ENCODE measurements at places on chromosomes 1 and 21.

DNA sequence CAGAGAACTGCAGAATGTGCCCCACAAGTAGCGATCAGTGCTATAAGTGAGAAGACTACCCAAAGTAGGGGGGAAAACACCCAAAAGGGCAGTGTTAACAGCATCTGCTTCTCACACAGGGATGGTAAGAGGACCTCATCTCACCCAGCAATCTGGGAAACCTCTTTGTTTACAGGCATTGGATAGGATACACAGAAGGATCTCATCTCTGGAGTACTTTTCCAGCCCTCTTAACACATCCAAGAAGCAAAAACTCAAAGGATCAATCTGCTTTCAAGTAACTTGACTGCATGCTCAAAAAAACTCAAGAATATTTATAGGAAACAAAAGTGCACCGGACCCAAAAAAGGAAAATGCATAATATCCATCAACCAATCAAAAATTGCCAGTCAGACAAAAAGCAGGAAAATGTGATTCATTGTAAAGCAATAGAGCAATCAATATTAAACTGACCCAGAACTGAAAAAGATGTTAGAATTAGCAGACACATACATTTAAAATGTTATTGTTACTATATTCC is 311.0 kb upstream of the CXADR start:
- no peaks in the 10 kb centered on the region for H3K36me3 ChIP-seq
- DNase-seq = no peak
- peaks cover 4% of the 10 kb centered on the region for H3K4me1 ChIP-seq
- no peak overlapping the region for H3K4me3 ChIP-seq
- H3K27ac ChIP-seq = no peak overlapping the region

DNA sequence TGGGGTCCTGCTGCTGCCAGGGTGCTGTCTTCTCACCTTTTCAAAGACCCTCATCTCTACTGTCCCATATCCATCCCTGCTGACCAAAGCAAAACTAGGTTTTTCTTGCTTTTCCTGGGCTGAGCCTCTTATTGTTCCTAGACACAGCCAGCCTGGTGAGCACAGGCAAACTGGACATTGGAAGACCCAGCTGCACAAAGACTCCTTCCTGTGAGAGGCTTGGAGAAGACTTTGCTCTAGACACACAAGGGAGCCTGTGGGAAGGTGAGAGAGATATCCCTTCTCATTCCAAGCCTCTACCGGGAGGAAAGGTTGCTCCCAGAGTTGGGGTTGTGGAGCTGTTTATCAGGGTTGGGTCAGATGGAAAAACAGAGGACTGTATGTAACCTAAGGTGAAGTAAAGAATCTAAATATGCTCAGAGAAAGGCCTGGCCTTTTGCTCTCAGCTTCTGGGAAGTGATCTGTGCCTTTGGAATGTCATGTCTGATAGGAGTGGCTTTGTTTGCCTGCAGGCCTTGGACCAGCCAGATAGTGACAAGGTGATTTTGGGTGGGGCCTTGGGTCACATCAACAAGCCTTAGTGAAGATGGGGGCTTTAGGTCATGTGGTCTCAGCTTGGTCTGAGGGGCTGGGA is 87.6 kb upstream of the RUNX1 start:
- DNase-seq = no peak
- H3K4me3 ChIP-seq = no peak overlapping the region
- H3K36me3 ChIP-seq = no peaks in the 10 kb centered on the region
- no peak overlapping the region for H3K27ac ChIP-seq

DNA sequence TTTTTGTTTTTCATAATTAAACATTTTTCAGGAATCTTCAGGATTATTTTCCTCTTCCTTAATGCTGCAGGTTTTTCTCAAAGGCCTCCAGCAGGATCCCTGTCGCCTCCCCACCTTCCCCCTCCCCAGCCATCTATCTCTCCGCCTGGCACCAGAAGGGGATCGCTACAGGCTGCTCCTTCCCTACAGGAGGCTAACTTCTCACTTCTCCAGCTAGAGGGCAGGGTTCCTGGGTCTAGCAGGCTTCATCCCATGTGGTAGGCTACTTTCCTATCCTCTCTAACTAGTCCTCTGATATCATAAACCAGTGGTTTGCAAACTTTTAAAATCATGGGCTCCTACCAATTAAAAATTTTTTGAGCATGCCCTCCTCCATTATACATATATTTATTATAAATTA is 104.1 kb downstream of the KCNN3 start:
- no peaks in the 10 kb centered on the region for H3K27me3 ChIP-seq
- no peak for DNase-seq
- peaks cover 5% of the 10 kb centered on the region for H3K4me1 ChIP-seq
- H3K4me3 ChIP-seq = no peak overlapping the region
- H3K36me3 ChIP-seq = no peaks in the 10 kb centered on the region

DNA sequence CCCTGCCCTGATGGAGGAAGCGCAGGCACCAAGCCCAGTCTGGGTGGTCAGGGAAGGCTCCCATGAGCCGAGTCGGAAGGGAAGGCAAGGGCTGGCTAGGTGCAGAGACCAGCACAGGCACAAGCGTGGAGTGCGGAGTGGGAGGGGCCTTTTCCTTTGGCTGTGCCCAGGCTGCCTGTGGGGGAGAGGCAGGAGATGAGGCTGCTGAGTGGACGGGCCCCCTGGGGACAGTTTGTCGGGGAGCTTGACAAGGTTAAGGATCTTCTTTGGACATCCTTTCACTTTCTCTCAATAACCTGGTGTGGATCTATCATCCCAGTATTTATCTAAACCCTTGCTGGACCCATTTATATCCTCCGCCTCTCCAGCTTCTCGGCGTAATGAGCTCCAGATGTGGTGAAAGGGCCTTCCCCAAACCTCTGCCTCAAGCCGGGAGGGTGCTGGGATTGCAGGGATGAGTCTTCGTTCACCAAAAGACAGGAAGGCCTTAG is 42.9 kb downstream of the EPHB2 start:
- H3K27ac ChIP-seq = no peak overlapping the region
- no peak for DNase-seq
- H3K36me3 ChIP-seq = no peaks in the 10 kb centered on the region
